Lower leg skin (tissue), 4 donors: ENCODE measurements at places on chromosomes 11 and 22.

GRCh38 chr22:33572086-33572485, 348.2 kb downstream of the LARGE1 start:
- DNase-seq: peak; percentile 45

GRCh38 chr11:94295534-94295933, 8.8 kb upstream of the IZUMO1R start:
- no peak for DNase-seq

DNA sequence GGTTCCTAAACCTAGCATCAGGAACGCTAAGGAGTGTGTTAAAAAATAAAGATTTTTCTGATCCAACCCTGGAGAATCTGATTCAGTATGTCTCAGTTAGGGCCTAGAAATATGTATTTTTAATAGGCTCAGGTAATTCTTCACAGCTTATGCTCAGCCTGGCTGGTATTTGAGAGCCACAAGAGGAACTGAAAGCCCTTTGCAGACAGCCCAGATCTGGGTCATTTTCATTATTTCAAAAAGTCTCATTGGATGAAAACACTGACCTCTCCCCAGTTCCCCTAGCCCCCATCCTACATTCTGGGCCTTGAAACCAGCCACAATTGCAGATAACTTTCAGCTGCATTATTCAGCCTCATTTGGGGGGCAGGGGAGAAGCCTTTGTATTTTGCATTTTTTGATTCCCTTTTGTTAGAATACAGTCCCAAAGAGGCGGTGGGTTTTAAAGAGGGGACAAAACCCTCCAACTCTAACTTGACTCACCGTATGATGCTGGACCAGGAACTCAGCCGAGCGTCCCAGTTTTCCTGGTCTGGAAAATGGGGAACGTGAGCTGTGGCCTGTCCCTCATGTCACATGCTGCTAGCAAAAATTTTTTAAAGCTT, 66.0 kb upstream of the LARGE1 start:
- DNase-seq: no peak

GRCh38 chr11:65216830-65217229, 35.1 kb downstream of the CAPN1 start:
- DNase-seq: no peak

DNA sequence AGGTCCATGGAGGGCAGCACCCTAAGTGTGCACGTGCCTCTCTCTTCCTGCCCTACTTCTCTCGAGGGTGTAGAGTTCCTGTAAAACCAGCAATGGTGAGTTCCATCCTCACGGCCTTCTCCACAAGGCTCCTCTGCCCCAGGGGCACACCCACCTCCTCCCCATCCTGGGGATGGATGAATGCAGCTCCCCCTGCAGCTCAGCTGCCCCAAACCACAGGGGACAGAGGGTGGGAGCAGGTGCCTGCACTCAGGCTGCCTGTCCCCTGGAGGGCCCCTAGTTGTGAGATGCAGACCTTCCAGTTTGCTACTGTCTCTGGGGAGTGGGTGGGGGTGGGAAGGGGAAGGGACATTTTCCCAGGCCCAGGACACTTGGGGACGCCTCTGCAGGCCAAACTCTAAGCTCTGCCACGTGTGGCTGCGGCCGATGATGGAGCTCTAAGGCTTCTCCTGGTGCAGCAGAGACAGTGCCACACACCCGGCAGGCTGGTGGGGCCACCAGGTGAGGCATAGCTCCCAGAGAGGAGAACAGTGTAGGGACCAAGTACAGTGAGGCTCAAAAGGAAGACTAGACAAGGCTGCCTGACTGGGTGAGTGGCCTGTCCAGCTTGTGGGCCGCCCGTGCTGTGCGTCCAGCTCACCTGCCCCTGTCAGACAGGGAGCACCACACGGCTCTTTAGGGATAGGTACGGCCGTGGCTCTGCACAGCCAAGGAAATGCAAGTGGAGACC, 540.9 kb downstream of the TBC1D22A start:
- peak; percentile 60 for DNase-seq

- DNase-seq: peak; percentile 77
Observed at GRCh38 chr11:121591405-121592033, 138.8 kb upstream of the SORL1-AS1 start.

- DNase-seq: no peak
Observed at GRCh38 chr11:34458525-34458924, 19.8 kb downstream of the CAT start.

DNA sequence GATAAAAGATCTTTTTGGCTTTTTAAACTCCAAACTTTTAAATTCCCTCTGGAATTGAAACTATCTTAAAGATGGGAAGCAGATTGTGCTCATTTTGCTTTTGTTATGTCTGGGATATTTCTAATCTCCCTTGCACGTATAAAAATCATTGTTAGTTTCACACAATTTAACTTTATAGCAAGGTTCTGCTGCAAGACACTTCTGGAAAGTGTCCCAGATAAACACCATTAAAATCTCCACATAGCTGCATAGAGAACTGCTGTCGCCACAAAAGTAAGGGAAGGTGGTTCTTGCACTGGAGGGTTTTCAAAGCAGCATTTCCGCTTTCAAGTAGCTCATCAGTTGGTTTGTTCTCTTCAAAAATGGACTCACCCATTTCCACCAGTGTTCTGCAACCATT, 11.8 kb downstream of the PTS start:
- no peak for DNase-seq
